Skeletal muscle cell (primary cell): ENCODE measurements at places on chromosomes 11 and 22.

DNA sequence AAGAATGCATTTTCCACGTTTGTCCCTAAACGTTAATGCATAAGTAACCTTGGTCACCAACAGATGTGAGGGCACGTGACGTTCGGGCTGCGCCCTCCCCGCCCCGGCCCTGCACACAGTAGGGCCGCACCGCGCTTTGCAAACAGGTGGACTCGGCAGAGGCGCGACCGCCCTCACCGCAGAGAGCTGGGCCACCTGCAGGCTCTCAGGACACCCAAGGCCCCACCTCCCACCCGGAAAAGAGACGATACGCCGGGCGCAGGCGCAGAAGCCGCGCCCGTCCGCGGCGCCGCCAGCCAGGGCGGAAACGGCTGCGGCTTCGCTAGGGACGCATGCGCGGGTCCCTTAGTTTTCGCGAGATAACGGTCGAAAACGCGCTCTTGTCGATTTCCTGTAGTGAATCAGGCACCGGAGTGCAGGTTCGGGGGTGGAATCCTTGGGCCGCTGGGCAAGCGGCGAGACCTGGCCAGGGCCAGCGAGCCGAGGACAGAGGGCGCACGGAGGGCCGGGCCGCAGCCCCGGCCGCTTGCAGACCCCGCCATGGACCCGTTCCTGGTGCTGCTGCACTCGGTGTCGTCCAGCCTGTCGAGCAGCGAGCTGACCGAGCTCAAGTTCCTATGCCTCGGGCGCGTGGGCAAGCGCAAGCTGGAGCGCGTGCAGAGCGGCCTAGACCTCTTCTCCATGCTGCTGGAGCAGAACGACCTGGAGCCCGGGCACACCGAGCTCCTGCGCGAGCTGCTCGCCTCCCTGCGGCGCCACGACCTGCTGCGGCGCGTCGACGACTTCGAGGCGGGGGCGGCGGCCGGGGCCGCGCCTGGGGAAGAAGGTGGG lies at the start of gene FADD:
FADD (plus strand) TSS at position 377 of the 831 bp plus-strand sequence; CDS start at position 541, 164 bp downstream.
- DNase-seq, result peak; percentile 62

DNA sequence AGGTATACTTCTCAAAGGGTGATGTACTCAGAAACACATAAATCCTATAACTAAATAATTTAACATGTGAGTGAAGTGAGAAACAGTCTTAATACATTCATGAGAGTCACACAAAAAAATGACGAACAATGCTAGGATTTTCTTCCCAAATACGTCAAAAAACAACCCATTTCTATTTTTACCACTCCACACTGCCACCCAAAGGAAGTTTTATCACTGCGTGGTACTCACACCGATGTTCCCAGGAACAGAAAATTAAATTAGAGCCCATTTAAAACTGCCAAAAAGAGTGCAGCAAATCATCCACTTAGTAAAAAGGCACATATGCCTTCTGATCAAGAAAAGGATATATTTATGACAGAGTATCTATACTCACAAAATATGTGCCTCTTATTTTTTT lies 710.9 kb upstream of the FAT3 start:
- no peak for DNase-seq

- DNase-seq, result no peak
These were observed 100.8 kb upstream of the TTC12 start for GRCh38 chr11:113213549-113213948.

DNA sequence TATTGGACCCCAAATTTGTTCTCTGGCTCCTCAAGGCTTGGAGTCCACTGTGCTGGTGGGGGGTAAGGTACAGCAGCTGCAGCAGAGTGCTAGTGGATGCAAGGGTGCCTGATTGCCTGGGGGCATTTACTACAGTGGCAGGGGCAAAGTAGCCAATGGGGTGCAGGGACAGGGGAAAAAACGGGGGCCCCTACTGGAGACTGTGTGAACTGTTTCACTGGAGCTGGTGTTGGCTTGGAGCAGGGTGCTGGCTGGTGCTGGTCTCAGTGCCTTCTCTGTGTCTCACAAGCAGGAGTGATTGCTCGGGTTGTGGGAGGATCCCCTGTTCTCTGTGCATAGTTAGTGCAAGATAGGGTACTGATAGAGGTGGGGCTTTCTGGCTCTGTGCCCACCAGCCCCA lies 935.9 kb downstream of the JRKL start:
- DNase-seq, result no peak

DNA sequence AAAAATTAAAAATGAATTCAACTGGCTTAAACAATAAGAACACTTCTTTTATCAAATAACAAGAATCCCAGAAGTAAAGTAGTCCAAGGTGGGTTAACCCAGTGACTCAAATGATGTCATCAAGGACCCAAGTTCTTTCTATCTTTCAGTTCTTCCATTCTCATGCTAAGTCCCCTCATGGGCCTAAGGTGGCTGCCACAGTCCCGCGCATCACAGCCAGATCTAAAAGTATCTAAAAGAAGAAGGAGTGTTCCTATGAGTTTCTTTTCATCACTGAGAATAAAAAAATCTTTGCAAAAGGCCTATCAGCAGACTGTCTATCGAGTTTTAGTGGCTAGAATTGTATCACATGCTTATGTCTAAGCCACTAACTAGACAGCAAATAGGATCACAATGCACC lies 37.2 kb upstream of the LDLRAD3 start:
- no peak for DNase-seq

GRCh38 chr22:33519071-33519973 lies 401.0 kb downstream of the LARGE1 start:
- peak; percentile 39 for DNase-seq

- DNase-seq, result no peak
These were observed 16.8 kb upstream of the MFRP start for GRCh38 chr11:119363081-119363850.

DNA sequence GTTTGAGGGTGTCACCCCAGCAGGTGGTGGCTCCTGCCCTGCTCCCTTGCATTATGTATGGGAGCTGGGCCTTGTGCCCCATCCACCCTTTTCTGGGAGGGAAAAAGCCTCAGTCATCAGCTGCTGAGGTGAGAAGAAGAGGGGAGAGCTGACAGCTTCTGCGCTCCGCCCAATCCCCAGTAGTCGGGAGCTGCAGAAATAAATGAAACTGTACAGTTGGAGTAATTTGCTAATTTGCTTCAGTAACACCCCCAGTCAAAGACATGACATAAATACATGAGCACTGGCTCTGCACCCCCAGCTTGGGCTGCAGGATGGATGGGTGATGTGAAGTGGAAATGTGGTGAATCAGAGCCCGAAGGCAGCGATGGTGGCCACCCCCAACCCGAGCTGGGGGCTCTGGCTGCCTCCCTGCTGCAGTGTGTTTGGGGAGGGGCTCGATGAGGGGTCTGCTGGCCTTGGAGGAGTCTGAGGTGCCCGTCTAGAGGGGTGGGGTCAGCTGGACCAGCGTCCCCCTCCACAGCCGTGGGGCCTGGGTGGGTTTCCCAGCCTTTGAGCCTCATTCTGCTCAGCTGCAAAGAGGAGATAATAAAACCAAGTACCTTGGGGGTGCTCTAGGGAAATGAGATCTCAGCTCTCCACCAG lies 59.2 kb downstream of the MPPED1 start:
- DNase-seq, result no peak
